IMR-90 (cell line): ENCODE measurements at places on chromosomes 3 and 15. TPM values are rescaled to one million over a fixed set of nuclear protein-coding genes. Genes with fewer than 3 reads are reported as not detected.

DNA sequence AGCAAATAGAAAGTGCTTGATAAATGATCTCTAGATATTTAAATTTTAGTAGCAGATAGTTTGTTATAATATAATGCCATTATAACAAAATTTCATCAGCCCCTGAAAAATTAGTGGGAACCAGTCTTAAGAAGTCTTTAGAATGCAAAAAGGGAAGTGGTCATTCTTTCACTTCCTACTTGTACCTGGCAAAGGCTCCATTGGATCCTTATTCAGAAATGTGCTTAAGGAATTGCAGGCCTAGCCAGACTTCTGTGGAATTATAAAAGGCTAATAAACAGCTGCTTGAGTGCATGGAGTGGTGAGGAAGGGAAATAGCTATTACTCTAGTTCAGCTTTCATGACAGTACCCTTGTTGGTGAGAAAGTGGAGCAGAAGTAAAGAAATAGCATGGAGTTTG is 24.2 kb downstream of the PPM1L start:
- no peak for DNase-seq

DNA sequence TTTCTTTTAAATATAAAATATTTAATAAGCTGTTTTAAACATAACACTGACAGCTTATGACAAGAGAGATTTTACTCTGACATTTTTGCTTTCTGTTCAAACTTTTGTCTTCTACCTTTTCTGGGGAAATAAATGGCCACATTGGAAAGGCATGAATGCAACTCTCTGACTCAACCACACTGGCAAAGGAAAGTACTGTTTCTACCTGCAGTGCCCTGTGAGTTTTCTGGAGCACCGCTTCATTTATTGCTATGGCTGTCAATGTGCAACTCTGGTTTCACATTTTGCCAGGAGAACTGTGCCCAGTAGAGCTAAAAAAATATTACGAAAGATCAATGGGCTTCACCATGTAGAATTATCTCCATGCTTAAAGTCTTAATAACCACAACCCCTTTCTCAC is 15.1 kb downstream of the PDZRN3 start:
- no peak for DNase-seq

DNA sequence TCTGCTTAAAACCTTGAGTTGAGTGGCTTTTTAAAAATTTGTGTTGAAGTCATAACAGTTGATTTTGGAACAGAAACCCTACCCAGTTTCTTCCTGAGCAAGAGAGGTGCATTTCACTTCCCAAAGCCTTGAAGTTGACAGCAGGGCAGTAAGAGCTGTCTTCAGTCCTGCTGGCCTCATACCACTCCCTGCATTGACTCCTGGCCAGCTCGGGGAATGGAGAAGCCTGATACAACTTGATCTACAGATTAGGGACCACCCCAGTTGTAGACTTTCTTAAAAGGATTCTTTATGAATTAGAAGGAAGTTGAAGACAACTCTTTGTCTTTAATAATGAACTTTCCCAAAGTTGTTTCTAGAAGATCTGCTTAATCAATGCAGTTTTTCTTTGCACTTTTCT is 90.6 kb upstream of the FLNB start:
- no peak for DNase-seq

ROPN1 gene
- 0.18 TPM in 1 of 2 replicates, not detected in the other for total RNA-seq

GRCh38 chr15:68552773-68553172 is 26.0 kb upstream of the CORO2B start:
- DNase-seq = peak; percentile 47

GRCh38 chr3:120244834-120245225 is 40.2 kb downstream of the GPR156 start:
- no peak for DNase-seq

LSM3 gene
- 3.4 and 14.2 TPM in 2 replicates for total RNA-seq

DNA sequence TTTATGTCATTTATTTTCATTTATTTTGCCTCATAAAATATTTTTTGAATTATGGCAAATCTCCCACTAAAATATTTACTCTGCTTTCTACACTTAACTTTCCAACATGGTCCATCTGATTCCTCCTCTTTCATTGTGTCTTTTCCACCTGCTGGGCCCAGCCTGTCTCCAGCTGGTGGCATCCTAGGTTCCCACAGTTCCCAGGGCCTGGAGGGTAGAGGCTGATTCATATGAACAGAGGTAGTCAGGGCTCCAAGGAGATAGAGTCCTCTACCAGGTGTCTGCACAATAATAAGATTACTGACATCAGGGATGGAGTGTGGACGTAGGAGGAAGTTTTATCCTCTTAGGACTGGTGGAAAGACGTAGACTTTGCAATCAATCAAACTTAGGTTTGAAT is 14.3 kb downstream of the ZBTB38 start:
- DNase-seq = no peak

GAP43 gene
- 0.36 and 0.56 TPM in 2 replicates for total RNA-seq

- DNase-seq = no peak
Observed at GRCh38 chr3:66179793-66180192, 41.0 kb upstream of the SLC25A26 start.

DNA sequence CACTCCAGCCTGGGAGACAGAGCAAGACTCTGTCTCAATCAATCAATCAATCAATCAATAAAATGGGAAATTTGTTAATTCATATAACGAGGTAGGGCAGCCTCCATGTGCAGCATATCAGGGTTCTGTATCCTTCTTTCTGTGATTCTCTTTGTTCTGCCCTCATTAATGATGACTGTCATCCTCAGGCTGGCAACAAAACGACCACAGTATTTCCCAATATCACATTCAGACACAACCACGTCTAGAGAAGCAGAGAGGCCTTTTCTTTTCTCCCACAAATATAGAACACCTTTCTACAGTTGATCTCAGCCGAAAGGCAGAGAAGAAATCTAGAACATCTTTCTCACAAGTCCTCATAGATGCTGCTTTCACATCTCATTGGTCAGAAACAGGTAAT is 11.2 kb downstream of the CEP19 start:
- no peak for DNase-seq

DNA sequence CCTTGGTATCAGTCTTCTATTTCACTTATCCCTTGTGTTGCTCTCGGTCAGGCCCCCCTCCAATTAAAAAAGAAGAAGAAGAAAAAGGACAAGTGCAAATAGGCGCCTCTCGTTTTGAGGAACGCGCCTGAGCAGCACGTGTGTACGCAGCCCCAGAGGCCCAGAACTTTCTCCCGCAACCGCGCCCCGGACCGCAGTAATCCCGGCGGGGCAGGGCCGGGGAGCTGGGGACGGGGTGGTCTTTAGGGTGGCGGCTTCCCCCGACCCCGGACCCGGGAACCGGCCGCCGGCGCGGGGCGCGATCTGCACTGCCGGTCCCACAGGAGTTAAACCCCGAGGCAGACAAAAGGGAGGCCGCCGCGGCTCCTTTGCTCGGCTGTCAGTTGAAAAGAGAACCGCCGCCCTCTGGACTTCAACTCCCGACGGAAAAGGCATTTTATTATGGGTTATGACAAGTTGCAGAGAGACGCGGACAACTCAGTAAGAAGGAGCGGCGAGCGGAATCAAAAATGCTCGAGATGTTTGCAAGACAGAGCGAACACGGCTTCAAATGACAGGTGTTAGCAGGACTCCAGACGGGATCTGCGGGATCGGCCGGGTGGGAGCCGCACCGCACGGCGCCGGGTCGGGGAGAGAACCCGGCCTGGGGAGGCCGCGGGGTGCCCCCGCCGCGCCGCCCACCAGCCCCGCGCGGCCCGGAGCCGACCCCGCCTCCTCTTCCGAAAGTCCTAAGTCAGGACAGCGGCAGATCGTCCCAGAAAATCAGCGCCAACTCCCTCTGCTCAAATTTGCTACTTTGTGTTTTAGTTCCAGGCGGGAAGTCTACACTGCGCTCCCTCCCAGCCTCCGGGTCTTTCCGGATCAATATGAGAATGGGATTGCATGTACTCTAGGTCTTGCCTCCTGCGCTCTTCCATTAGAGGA is 79.0 kb downstream of the NR2F2 start:
- peak; percentile 5 for DNase-seq

NOX5 gene
- under 0.01 TPM in 1 of 2 replicates, not detected in the other for total RNA-seq

GRCh38 chr15:55513152-55513551 is 5.1 kb upstream of the DNAAF4 start:
- no peak for DNase-seq

ACOX2 gene
- total RNA-seq = 15.6 and 17.8 TPM in 2 replicates

DNA sequence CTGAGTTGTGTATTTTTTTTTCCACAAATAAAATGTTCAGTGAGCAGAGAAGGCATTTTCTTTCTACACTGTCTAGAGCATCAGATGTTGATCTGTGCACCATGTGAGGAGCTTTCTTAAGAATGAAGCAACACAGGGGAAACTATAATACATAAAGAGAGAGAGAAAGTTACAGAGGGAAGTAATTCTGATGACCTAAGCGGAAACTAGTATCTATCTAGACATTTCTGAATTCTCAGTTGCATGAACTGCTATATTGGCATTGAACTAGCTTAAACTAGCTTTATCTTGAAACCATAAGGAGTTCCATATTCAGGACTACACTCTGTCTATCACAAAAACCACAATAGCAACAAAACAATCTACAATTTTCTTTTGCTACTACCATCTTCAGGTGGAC is 822.4 kb downstream of the VGLL3 start:
- DNase-seq = no peak

TIMP4 gene
- total RNA-seq = 0.54 and 0.56 TPM in 2 replicates

CLPX gene
- 25.8 and 29.4 TPM in 2 replicates for total RNA-seq

DNA sequence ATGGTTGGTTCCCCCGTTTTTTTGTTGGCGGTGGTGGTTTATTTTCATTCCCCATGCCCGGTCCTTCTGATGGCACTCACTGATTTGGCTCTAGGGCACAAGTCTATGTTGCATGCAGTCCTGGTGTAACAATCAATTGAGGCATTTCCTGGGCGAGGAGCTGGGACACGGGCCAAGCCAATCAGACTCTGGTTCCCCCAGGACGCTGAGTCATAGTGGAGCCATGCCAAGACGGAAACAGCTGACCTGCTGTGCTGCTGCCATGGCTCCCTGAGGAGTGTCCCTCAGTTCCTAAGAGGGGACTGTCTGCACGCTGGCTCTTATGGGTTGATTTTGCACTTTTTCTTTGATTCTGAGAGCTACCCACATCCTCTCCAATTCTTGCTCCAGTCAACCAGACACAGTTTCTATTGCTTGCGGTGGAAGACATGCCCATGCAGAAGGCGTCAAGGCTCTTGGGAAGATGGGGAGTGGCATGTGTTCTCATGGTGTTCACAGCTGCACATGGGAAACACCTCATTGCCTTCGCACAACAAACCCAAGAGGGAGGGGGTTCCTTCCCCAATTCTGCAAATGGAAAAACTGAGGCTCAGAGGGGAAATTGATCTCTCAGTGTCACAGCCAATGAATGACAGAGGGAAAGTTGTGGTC is 28.3 kb upstream of the ALDH1L1 start:
- peak; percentile 89 for DNase-seq

GRCh38 chr3:124686028-124686670 is 44.1 kb upstream of the UMPS start:
- peak; percentile 22 for DNase-seq

- DNase-seq = no peak
Observed at GRCh38 chr3:172127929-172128580, 88.7 kb downstream of the FNDC3B start.

TTC23 gene
- 28.3 and 29.8 TPM in 2 replicates for total RNA-seq

CNTN3 gene
- total RNA-seq = 3.3 and 3.6 TPM in 2 replicates

- DNase-seq = no peak
Observed at GRCh38 chr3:127320529-127321121, 32.8 kb upstream of the PRR20G start.

DNA sequence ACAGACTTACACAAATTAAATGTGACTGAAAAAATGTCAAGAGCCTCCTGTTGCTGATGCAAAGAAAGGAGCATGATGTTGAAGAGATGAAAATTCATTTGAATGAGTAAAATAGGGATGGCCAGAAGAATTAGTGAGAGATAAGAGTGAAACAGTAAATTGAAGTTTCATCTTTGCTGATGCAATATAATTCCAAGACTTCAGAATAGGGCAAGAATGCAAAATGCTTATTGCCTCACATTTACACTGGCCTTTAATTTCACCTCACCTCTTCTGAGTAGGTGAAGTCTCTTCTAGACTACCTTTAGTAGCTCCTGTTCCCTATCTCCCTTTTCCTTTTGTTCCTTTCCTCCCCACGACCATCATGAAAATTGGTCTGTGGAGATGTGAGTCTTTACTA is 15.3 kb upstream of the MAPK6 start:
- DNase-seq = no peak

GRCh38 chr15:29337156-29337959 is 67.7 kb upstream of the NSMCE3 start:
- peak; percentile 25 for DNase-seq

DNA sequence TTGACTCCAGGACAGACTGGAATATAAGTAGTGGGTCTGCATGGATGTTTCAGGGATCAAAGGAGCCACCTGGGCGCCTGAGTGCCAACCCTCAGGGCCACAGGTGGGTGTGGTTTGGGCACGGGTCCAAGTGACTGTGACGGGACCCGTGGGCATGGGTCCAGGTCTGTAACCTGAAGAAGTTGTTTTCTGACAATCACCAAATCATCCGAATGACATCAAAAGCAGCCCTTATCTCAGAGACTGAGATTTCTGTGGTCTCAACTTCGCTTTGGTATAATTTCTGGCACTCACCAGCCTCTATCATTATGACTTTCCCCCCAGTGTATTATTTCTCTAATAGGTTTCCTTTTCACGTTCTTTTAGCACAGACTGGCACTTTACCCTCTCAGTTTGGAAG is 24.4 kb downstream of the RLBP1 start:
- DNase-seq = no peak

DNA sequence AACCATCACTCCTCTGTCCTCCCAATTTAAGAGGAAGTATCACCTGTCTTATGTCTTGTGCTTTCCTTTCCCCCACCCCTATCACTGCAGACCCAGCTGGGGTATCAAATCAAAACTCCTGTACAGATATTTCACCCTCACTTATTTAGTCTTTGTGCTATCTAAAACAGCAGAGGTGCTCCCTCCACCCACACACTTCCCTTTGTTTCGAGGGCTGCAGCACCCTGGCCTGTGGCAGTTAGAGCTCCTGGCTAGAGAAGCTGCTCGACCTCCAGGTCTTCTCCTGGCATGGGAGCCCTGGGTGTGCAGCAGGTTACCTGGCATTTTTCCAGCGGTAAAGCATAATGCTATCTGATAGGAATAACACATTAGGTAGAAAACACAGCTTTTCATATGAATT is 181.4 kb upstream of the BCL6 start:
- no peak for DNase-seq

DNA sequence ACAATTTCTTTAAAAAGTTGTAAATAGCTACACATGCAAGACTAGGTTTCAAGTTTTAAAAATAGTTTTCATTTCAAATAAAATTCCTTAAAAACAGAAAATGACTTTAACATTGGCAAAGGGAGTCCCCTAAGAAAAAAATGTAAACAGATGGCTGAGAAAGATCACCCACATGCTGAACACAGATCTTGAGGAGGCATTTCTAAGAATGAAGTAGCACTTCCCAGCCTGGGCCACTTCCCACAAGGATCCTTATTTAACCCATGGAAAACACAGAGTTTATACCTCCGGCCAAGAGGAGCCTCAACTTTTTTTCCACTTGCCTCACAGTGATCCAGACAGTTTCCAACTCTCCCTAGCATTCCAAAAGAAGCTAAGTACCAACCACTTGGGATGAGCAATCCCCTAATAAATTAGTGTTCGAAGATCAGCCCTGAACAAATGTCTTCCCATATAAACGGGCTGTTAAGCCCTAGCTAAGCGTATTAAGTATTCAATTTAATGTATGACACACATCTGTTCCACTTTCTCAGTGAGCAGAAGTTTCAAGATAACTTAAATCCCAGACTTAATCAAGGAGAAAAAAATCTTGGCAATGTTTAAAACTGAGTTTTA is 61.4 kb downstream of the GADL1 start:
- no peak for DNase-seq
